ENCODE measurements at places on chromosomes 7 and 10. TPM values are rescaled to one million over a fixed set of nuclear protein-coding genes. Genes with fewer than 3 reads are reported as not detected.

DNA sequence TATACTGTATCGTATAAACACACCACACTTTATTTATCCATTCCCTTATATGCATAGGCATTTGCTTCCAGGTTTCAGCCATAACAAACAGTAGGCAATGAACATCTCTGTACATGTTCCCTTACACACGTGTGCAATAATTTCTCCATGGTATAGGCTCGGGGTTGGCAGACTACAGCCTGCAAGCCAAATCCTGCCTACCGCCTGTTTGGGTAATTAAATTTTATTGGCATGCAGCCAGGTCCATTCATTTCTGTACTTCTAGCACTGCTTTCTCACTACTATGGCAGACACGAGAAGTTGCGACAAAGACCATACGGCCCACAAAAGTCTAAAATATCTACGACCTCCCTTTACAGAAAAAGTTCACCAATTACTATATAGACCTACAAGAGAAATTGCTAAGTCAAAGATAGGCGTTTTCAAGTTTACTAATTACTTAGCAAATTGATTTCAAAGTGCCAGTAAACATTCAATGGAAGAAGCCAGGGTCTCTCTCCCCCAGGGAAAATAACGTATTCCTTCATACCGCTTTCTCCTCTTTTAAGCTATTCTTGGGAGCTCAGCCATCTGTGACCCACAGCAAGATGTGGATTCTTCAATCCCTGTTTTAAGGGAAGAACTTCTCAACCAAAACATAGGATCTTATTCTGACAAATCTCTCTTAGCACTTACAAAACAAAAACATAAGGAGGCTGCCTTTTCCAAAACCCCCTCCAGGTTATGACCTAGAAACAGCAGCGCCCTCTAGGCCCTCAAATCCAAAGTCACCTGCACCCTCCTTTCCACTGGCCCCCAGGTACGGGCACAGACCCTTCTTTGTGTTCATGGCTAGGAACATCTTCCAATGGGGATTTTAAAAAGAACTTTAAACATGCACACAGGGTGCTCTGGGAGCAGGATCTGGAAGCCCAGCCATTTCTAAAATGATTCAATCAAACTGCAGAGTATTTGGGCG, 100.5 kb downstream of the FGFR2 start:
- DNase-seq = no peak

GHITM gene
- total RNA-seq = 52.1 TPM

DNA sequence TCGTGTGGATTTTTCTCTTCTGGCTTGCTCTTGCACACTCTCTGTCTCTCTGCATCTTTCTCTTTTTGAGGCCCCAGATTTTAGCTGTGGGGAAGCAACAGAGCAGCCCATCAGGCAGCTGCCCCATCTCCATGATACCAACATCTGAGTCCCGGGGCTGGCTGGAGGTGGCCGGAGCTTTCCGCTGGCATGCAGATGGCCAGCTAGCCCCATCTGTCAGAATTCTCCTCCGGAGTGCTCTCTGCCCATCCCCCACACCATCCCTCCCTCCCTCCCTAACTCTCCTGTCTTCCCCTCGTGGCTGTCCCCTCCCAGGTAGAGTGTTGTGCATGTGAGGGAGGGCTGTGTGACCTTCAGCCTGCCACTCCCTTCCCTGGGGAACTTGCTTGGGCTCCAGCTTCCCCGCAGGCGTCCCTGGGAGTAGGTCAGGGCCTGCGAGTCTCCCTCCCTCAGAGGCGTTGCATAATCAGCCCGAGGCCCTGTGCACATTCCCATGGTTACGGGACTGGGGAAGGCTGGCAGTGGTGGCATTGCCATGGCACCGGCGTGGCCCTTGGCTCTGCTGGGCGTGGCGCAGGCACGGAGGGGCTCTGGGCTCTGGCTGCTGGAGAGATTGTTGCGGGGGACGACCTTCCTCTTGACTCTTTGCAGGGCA, 24.7 kb downstream of the GHRHR start:
- peak; percentile 89 for DNase-seq

LIPJ gene
- total RNA-seq = not detected

DNA sequence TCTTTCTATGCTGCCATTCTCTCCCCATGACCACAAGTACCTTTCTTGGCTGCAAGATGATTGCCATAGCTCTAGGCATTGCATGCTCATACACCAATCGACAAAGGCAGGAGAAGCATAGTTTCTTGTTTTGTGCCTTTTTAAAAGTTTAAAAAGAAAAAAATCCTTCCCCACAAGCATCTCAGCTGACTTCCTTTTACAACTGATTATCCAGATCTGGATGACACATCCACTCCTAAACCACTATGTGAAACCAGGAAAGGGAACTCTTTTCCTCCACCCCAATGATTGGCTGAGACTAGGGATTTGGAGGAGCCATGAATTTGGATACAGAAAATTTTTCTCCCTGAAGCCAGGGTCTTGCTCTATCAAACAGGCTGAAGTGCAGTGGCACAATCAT, 14.5 kb upstream of the LRRC4 start:
- no peak for DNase-seq

DNA sequence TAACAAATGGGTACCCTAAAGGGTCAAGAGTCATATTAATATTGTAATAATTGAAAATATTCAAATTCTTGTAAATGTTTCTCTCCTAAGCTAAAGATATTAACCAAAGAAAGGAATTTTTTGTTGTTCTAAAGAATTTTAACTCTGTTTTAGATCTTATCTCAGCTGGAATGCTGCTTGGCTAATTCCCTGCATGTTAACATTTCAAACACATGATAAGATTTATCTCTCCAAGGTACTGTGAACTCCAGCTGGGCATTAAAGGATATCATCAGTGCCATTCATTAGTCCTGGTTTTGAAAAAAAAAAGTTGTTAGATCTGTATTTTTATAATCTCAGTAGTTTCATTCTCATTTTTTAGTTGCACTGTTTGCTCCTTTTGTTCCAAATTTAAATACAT, 76.9 kb downstream of the MAPK8 start:
- DNase-seq = no peak

- no peak for DNase-seq
Measured at GRCh38 chr7:24949884-24950283, 30.1 kb downstream of the OSBPL3 start.

CYP2E1 gene
- 3.9 TPM for total RNA-seq

DNA sequence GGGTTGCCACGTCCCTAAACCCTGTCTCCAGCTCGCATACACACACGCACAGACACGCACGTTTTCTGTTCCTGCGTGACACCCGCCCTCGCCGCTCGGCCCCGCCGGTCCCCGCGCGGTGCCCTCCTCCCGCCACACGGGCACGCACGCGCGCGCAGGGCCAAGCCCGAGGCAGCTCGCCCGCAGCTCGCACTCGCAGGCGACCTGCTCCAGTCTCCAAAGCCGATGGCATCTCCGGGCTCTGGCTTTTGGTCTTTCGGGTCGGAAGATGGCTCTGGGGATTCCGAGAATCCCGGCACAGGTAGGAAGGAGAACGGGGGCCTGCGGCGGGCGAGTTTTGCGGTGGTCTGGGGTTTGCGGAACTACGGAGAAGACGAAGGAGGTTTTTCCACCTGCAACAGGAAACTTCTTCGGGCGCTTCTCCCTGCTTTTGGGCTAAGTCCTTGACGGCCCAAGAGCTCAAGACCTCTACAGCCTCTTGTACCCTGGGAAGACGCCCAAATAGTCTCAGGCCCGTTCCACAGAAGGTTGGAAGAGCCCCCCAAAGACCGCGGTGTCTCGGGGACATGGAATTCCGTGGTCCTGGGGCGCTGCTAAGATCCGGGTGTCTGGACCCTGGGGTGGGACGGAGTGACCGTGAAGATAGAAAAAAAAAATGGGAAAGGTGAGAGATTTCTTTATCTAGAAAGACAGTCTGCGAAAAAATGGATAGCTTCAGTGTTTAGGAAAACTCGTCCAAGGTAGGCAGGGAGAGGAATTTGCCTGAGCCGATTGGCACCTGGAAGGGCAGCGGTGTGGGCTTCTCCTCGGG, at the start of gene GAD2:
Gene GAD2 (plus strand): TSS at position 190 of the 811 bp plus-strand sequence. CDS start 36 bp downstream, at position 226.
- no peak for DNase-seq

DNA sequence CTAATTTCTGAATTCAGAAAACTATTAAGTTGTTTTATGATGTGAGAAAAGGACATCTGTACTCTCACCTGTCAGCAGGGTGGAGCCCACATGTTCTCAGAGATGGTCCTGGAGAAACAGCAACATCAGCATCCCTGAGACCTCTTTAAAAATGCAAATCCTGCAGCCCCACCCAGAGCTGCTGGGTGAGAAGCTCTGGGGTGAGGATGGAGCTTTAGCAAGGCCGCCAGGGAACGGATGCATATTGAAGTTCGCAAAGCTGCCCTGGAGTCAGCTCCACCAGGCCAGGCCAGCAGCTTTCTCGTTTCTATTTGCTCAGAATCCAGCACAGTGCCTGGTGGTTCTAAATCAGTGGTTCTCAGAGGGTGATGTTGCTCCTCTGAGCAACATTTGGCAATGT, 49.1 kb downstream of the PRKCQ start:
- no peak for DNase-seq

- no peak for DNase-seq
Measured at GRCh38 chr10:8444630-8445029, 390.1 kb downstream of the GATA3 start.

DNA sequence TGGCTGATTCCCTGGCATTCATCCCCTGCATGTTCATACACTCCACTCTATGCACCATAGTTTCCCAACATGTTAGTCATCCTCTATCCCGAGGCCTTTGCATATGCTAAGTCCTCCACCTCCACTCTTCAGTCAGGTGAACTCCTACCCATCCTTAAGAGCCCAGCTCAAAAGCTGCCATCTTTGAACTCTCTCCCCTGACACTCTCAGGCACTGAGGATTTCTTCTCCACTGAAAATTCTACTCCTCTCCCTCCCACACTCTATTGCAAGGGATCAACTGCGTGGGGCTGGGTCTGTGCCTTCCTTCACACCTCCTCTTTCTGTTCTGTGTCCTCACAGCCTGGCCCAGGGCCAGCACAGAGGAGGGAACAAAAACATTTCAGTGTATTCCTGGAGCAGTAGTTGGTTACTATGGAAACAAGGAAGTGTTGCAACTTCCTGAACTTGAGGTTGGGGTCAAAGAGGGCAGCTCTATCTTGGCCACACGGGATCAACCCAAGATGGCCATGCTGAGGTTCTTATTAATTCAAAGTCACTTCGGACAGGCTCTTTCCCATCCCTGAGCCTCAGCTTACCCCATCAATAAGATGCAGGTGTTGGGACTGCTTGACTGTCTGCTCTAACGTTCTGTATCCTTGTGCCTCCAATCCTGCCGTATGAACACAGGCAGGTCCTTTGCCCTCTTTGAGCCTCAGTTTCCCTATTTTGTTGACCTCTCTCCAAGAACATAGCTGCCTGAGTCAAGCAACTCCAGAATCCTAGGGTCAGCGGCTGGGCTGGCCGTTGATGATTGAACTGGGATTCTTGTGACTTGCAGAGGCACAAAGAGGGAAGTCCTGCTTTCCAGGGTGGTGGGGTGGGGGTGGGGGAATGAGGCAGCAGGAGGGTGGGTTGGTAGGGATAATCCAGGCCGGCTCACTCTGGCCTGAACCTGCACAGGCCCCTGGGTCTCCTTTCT, 15.5 kb downstream of the ZMIZ1 start:
- DNase-seq = peak; percentile 97

PTER gene
- total RNA-seq = 17.6 TPM

PNLIPRP3 gene
- not detected for total RNA-seq

DNA sequence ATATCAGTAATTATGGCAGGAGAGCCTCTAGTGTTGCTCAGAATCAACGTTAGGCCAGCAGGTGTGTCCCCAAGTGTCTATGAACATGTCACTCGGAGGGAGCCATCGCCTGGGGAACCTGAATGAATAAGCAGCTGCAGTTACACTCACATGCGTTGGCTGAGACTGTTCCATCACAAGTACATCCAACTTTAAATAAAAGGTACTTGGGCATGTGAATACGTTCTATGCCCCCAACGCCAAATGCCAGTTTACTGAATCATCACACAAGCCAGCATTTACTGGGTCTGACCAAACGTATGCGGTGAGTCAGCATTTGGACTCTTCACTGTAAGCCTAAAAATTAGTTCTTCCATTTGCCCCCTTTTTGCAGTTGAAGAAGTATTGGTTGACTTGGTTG, 207.6 kb upstream of the PLXNA4 start:
- no peak for DNase-seq

- peak; percentile 66 for DNase-seq
Measured at GRCh38 chr7:47500103-47500563, 81.8 kb downstream of the TNS3 start.
